ENCODE measurements at places on chromosomes 11 and 22. TPM values are rescaled to one million over a fixed set of nuclear protein-coding genes. Genes with fewer than 3 reads are reported as not detected.

Gene VSIG10L2
- total RNA-seq, result not detected

Gene C11orf65
- 0.50 TPM for total RNA-seq

Gene TENM4
- total RNA-seq, result 1.2 TPM

Gene ENTHD1
- not detected for total RNA-seq

Gene DCDC1
- total RNA-seq, result not detected

Gene KDM4D
- total RNA-seq, result not detected

Gene ACTN3
- total RNA-seq, result 0.11 TPM

Gene CDKN1C
- total RNA-seq, result 10.9 TPM

Gene CASP12
- 0.27 TPM for total RNA-seq

Gene MFRP
- not detected for total RNA-seq

Gene TRPM5
- total RNA-seq, result 1.9 TPM

Gene SLC17A6
- not detected for total RNA-seq

- H3K27me3 ChIP-seq, result no peaks in the 10 kb centered on the region
- peaks cover 8% of the 10 kb centered on the region for H3K4me1 ChIP-seq
- no peak for DNase-seq
- H3K27ac ChIP-seq, result no peak overlapping the region
These were observed 36.7 kb downstream of the STIM1 start for GRCh38 chr11:3892156-3892555.

- H3K4me1 ChIP-seq, result no peaks in the 10 kb centered on the region
- H3K36me3 ChIP-seq, result no peaks in the 10 kb centered on the region
- no peak for DNase-seq
- H3K27ac ChIP-seq, result no peak overlapping the region
These were observed 135.0 kb downstream of the BUD13 start for GRCh38 chr11:116637766-116638165.

- no peak overlapping the region for H3K4me3 ChIP-seq
- DNase-seq, result no peak
- H3K36me3 ChIP-seq, result no peaks in the 10 kb centered on the region
- H3K4me1 ChIP-seq, result no peaks in the 10 kb centered on the region
- H3K27me3 ChIP-seq, result peaks cover 9% of the 10 kb centered on the region
These were observed 72.6 kb upstream of the GRAMD1B start for GRCh38 chr11:123357353-123357989.

GRCh38 chr11:96222102-96222501 is 120.9 kb downstream of the MAML2 start:
- no peak for DNase-seq

DNA sequence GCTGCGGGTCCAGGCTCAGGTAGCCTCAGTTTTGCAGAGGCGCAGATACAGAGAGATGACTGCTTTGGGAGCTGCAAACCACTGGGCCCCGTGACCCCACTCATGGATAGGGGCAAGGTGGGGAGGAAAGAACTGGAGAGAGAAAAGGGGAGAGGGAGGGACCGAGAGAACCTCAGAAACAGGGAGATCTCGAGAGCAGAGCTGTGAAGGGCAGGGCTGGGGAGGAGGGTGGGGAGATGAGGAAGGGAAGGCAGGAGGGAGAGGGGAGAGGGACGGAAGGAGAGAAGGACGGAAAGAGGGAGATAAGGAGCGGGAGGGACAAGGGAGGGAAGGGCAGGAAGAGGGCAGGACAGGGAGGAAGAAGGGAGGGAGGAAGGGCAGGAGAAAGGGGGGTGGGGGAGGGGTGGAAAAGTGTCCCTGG is 46.3 kb downstream of the IGLL1 start:
- no peaks in the 10 kb centered on the region for H3K4me1 ChIP-seq
- no peak overlapping the region for H3K27ac ChIP-seq
- peak; percentile 68 for DNase-seq
- H3K36me3 ChIP-seq, result no peaks in the 10 kb centered on the region
- H3K27me3 ChIP-seq, result no peaks in the 10 kb centered on the region

DNA sequence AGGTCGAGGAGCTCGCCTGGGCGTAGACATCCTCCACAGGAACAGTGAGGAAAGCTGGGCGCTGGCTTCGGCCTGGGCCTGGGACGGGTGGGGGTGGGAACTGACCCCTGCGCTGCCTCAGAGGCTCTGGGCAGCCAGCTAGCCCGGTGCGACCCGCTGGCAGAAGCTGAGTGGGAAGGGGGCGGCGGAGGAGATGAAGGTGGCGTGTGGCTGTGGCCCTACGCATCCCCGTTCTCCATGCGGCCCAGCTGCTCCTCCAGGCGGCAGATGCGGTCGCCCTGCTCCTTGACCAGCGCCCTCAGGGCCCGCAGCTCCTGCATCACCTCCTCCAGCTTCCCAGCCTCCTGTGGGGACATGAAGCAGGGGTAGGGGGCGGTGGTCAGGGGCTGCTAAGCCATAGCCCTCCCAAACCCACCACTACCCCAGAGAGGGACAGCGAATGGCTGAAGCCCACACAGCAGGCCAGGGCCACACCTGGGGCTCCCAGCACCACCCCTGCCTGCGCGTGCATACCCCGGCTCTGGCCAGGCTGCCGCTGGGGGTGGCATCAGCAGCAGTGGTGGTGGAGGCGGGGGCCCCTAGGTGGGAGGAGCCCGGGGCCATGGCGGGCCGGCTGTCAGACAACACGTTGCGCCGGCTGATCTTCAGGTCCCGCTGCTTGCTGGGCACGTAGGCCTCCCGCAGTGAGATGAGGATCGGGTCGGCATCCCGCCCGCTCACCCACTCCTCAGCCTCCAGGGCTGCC is 848 bp upstream of the PTPRCAP start:
- no peaks in the 10 kb centered on the region for H3K27me3 ChIP-seq
- H3K4me1 ChIP-seq, result peaks cover 11% of the 10 kb centered on the region
- H3K36me3 ChIP-seq, result peaks cover 1% of the 10 kb centered on the region
- H3K4me3 ChIP-seq, result peak overlapping the region; percentile 24
- peak overlapping the region; percentile 56 for H3K27ac ChIP-seq
- no peak for DNase-seq

GRCh38 chr22:49091917-49092545 is 735.6 kb downstream of the BRD1 start:
- no peaks in the 10 kb centered on the region for H3K4me1 ChIP-seq
- no peaks in the 10 kb centered on the region for H3K36me3 ChIP-seq
- H3K27ac ChIP-seq, result no peak overlapping the region
- DNase-seq, result no peak

- no peak for DNase-seq
- H3K4me3 ChIP-seq, result no peak overlapping the region
- no peaks in the 10 kb centered on the region for H3K27me3 ChIP-seq
These were observed 13.0 kb upstream of the VPS37C start for GRCh38 chr11:61174273-61174672.

DNA sequence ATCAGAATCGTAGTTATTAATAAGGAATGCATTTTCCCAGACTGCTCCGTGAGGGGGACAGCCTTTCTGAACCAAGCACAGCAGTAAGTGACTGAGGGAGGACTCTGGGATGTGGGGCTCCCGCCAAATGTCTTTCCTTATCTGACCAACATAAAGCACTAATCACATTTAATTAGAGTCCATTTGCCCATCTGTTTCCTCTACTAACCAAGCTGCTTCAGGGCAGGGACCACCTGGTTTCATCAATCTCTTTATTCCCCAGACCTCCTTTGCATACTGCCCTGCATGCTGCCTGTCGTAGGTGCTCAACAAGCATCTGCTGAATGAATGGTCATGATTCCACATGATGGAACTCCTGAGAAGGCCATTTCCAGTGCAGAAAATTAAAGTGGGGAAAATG is 29.4 kb downstream of the SMCO4 start:
- no peaks in the 10 kb centered on the region for H3K27me3 ChIP-seq
- H3K4me3 ChIP-seq, result no peak overlapping the region
- DNase-seq, result no peak
- no peak overlapping the region for H3K27ac ChIP-seq
- no peaks in the 10 kb centered on the region for H3K36me3 ChIP-seq

GRCh38 chr11:86214710-86215109 is 29.8 kb upstream of the EED start:
- H3K4me1 ChIP-seq, result no peaks in the 10 kb centered on the region
- no peaks in the 10 kb centered on the region for H3K36me3 ChIP-seq
- H3K4me3 ChIP-seq, result no peak overlapping the region
- no peaks in the 10 kb centered on the region for H3K27me3 ChIP-seq
- H3K27ac ChIP-seq, result no peak overlapping the region

GRCh38 chr11:27414644-27415043 is 51.6 kb upstream of the CCDC34 start:
- DNase-seq, result no peak
- H3K36me3 ChIP-seq, result no peaks in the 10 kb centered on the region
- H3K27me3 ChIP-seq, result no peaks in the 10 kb centered on the region
- no peaks in the 10 kb centered on the region for H3K4me1 ChIP-seq
- H3K4me3 ChIP-seq, result no peak overlapping the region

DNA sequence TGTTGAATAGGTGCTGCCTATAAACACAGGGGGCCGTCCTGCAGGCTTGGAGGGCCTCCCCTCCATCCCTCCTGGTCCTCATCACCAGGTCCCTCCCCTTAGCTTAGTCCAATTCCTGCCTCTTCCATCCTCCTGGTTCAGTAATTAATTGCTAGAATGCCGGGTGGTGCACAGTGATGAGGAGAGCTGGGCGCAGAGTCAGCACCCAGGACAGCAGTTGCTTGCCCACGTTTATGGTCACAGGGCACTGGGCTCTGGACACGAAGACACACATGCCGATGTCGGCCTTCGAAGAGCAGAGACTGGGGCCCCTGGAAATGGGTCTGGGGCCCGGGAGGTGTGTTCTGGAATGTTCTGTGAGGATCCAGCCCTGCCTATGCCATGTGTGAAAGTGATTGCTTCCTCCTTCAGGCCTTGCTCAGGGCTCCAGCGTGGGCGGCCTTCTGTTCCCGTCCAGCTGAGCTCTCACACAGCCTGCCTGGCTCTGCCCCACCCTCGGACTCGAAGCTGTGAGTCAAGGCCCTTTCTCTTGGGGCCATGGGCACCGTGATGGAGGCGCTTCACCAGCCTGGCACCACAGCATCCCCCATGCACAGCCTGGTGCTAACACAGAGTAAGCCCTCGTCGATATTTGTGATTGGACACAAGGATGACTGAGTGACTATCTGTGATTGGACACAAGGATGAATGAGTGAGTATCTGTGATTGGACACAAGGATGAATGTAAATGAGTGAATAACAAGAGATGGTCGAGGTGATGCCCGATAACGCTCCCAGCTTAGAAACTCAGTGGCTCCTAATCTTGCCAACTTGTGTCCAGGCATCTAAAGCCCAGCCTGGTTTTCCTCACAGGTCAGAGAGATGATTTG is 884.7 kb downstream of the BRD1 start:
- no peak overlapping the region for H3K4me3 ChIP-seq
- H3K4me1 ChIP-seq, result no peaks in the 10 kb centered on the region

DNA sequence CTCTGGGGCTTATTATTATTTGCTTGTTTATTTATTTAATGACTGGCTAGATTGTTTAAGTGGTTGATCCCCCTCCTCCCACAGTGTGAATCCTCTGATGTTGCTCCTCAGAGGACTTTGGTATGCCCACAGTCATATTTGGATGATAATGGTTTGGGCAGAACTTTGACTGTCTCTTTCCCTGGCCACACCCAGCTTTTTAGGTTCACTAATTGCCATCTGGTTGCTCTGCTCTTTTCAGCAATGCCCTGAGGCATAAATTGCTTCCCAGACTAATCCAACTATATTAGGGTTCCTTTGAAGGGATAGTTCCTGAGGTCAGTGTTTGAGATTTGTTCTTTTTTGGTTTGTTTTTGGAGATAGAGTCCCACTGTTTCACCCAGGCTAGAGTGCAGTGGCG is 99.3 kb upstream of the RRM1 start:
- no peaks in the 10 kb centered on the region for H3K36me3 ChIP-seq
- DNase-seq, result no peak
- H3K27me3 ChIP-seq, result no peaks in the 10 kb centered on the region
- H3K4me3 ChIP-seq, result no peak overlapping the region
- no peak overlapping the region for H3K27ac ChIP-seq

DNA sequence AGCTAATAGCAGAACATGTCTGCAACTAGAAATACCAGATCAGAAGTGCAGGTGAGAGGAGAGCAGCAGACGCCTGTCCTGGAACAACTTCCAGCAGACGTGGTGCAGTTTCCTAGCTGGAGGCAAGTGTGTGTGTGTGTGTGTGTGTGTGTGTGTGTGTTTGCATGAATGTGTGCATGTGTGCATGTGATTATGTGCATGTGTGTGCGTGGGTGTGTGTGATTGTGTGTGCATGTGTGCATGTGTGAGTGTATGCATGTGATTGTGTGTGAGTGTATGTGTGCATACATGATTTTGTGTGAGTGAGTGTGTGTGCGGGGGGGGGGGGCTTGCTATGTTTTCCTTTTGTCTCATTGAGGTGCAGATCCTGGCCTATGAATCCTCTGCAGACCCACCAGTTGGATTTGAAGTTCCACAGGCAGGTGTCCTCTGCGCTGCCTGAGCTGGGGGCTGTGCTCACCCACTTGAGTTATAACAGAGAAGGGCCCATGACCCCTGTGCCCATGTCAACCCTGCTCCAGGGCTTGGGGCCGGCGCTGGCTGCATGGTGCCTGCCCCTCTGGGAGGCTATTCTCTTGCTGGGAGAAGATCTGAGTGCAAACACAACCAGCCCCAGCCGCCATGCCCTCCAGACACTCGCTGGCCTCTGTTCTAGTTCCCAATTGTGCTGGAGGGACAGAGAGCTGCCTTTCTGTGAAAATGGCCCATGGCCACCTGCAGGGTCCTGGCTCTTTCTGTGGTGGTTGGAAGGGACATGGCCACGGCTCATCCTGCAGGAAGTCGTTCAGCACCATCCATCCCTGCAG is 821.3 kb downstream of the BRD1 start:
- H3K36me3 ChIP-seq, result no peaks in the 10 kb centered on the region
- DNase-seq, result no peak
- no peaks in the 10 kb centered on the region for H3K4me1 ChIP-seq
- no peaks in the 10 kb centered on the region for H3K27me3 ChIP-seq
- H3K4me3 ChIP-seq, result no peak overlapping the region

DNA sequence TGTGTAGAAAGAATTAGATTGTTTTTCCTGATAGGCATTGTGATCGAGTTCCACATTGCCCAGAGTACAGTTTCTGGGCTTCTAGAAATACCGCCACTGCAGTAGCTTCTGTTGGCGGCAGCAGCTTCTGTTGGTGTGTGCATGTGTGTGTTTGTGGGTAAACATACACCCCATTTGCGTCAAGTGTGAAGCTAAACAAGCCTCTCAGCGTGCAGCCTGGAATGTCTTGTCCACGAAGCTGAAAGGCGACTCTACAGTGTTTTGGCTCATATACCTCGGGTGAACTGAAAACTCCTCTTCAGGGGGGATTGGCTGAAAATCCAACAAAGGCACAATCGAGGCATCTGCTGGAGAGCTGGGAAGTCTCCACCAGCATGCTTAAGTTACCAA is 112.0 kb upstream of the E2F8 start:
- H3K36me3 ChIP-seq, result no peaks in the 10 kb centered on the region
- no peaks in the 10 kb centered on the region for H3K4me1 ChIP-seq
- H3K4me3 ChIP-seq, result no peak overlapping the region
- H3K27me3 ChIP-seq, result peaks cover 3% of the 10 kb centered on the region

Measured in colonic mucosa (tissue), 4 donors.